ENCODE measurements at places on chromosomes 16 and 17.
A peak's percentile ranks its signal among the peaks of the same experiment; 100 is the strongest.

DNA sequence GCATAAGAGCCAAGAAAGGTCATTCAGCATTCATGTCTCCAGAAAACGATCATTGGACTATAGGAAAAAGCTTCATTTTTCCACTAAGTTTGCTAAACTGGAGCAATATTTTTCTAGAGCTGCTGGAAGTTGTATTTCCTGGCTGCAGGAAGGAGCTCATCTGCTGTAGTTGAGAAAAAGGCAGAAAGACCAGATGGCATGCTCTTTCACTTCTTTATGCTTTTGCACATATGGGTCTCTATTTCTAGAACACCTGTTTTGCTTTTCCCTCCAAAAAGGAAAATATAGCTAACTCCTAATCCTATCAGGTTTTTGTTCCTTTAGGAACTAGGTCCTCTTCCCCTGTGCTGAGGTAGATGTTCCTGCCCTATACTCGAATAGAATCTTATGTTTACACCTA lies 61.9 kb upstream of the HLF start:
- DNase-seq, result no peak

- DNase-seq, result no peak
Measured at GRCh38 chr16:606656-607307, 16.9 kb downstream of the RAB40C start.

DNA sequence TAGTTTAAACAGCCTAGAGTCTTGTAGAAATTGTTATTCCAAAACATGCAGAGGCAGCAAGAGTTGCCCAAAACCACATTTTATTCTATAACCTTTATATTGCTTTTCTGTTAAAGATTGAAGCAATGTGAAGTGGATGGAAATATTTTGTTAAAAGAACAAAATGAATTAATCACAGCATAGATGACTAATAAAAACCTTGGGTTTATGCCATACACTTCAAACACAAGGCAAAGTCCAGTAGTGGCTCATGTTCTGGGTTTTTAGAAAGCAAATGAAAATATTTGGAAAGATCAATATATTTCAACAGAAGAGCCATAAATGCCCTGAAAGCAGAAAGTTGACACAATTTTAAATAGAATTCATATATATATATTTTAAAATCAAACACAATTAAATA lies 36.7 kb upstream of the ULK2 start:
- no peak for DNase-seq

GRCh38 chr16:13238182-13238581 lies 336.8 kb downstream of the SHISA9 start:
- no peak for DNase-seq

GRCh38 chr17:43219746-43220380 lies 8.2 kb downstream of the TMEM106A start:
- no peak for DNase-seq

- no peak for DNase-seq
Measured at GRCh38 chr17:41494524-41494923, 4.8 kb upstream of the KRT36 start.

- no peak for DNase-seq
Measured at GRCh38 chr17:49035470-49036269, 38.5 kb downstream of the IGF2BP1 start.

GRCh38 chr16:50669741-50670140 lies 11.4 kb downstream of the SNX20 start:
- DNase-seq, result no peak

DNA sequence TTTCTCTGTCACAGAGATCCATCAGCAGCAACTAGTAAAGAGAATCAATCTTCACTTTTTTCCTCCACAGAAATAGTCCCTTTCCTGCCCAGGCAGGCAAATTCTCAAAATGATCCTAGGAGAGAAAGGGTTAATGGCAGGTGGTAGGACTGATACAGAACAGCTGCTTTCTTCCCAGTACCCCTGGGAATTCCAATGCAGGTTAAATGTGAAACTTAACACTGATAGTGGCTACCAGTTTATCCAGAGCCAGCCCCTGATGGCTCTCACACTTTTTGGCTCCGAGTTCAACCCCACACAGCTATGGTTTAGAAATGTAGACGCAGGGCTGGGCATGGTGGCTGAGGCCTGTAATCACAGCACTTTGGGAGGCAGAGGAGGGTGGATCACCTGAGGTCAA lies 22.2 kb downstream of the MARVELD3 start:
- no peak for DNase-seq

- no peak for DNase-seq
Measured at GRCh38 chr17:42889809-42890208, 10.8 kb upstream of the G6PC1 start.

GRCh38 chr16:13439766-13440165 lies 480.2 kb upstream of the ERCC4 start:
- DNase-seq, result no peak

DNA sequence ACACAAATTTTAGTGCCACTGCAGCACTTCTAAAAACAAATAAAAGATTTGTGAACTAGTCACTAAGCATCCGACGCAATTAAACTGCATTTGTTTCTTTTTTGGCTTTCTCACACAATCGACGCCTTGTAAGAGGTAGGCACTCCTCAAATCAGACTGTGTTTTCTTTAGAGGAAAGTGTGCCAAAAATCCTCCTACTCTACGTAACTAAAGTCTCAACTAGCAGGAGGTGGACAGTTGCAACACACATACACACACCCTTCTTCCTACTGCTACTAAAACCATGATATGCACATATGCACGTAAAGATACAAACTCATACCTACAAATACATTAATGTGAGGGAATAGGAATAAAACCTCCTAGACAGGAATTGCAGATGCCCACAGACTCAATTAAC lies 844.7 kb upstream of the SOX9 start:
- no peak for DNase-seq

- no peak for DNase-seq
Measured at GRCh38 chr17:63772801-63773271, 561 bp downstream of the CCDC47 start.

DNA sequence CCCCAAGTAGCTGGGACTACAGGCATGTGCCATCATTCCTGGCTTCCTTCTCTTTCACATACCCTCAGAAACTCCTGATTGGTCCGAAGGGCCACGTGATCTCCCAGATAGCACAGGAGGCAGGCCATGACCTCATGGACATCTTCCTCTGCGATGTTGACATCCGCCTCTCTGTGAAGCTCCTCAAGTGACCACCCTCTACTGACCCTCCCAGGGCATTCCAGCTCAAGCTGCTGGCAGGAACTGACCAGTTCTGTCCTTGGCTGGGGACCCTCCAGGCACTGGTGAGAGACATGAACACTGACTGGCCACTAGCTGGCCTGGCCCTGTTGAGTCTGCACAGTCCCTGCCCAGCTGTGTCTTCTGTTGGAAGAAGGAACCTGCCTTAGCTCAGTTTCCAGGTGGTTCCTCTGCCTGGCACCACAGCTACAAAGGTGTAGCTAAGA lies 5.6 kb downstream of the ERAL1 start:
- DNase-seq, result no peak

DNA sequence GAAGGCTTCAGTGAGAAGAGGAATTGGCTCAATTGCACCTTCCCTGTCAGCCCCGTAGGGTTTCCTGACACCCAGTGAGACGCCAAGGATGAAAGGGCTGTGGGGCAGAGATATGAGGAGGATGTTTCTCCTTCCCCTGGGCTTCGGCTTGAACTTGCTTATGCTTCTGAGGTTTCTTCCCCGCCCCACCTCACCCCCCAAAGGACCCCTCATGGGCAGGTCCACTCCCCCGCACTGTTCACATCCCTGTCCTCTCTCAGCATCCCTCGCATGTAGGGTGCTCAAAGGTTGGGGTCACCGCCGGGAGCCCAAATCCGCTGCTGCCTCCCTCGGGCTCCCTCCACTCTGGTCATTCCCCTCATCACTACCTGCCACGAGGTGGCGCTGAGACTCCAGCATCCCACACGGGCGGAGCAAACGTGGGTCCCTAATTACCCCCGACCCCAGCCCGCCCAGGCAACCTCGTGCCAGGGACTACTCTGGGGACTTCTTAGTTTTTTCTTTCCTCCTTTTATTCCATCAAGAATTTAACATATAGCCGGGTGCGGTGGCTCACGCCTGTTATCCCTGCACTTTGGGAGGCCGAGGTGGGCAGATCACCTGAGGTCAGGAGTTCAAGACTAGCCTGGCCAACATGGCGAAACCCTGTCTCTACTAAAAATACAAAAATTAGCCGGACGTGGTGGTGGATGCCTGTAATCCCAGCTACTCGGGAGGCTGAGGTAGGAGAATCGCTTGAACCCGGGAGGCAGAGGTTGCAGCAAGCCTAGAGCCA lies 3.3 kb upstream of the TRARG1 start:
- DNase-seq, result peak; percentile 57

GRCh38 chr17:3528880-3529511 lies 28.6 kb downstream of the TRPV3 start:
- no peak for DNase-seq

DNA sequence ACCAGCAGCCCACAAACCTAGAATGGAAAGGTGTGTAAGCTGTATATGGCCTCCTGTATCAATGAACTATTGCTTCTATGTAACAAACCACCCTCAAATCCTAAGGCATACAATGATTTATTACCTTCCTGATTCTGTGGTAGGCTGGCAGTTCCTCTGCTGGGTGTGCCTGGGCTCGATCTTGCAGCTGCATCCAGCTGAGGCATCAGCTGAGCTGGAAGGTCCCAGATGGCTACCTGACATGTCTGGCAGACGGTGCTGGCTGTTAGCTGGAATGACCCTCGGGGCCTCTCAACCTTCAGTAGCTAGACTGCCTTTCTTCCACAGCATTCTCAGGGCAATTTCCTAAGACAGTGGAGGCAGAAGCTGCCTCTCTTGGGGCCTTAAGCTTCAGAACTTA lies 152.7 kb downstream of the RAB11FIP4 start:
- DNase-seq, result no peak

GRCh38 chr16:81917375-81917774 lies 93.9 kb downstream of the SDR42E1 start:
- no peak for DNase-seq

- no peak for DNase-seq
Measured at GRCh38 chr17:61155590-61156237, 243.9 kb upstream of the TBX2 start.

DNA sequence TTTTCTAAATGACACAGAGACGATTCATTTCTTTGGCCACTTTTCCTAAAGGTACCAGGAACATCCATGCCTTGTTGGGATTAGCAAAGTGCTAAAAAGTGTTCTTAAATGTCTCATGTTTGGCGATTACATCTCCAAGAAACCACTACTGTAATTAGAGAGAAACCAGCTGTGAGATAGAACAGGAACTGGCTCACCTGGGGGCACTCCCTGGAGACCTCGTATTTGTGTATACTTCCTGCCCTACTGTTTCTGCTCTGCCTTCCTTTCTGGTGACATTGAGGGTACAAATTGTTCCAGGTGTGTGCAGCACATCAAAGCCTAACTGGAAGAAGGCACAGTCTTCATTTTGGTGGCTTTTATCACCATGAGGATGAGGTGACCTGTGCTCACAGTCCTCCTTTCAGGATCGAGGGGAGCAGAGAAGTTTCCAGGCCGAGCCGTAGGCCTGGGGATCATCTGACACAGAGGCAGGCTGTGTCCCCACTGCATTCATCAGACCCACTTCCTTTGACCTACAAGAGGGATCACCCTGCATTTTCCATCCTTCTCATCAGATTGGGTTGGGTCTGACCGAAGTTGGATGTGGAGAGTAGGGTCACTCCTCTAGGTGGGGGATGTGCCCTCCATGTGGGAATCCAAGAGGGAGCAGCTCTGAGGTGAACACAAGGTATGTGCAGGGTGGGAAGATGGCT lies 23.7 kb downstream of the CCL4 start:
- DNase-seq, result no peak

DNA sequence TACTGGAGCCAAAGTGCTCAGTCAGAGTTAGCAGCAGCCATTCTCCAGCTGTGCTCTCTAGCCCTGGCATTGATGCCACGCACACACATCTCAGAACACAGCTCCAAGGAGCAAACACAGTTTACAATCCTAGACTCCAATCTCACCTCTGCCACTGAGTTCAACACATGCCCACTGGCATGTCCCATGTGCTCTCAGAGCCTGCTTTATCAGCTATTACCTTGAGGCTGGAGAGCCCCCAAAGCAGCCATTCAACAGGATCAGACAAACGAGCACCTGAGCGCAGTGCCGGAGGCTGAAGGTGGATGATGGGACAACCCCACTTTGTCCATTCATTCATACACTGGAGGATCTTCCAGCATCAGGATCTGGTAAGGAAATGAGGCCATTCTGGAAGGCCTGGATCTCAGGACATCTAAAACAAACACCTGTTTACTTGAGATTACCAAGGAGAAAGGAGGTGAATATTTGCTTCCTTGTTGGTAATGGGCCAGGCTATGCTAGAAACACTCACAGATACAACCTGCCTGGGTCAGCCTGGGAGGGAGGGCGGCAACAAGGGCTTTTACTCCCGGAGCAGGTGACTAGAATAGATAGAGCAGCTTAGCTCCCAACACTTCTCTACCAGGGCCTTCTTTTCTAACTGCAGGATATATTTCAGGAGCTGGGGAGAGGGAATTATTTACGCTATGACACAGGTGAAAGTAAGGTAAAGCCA lies 25.4 kb downstream of the RANBP10 start:
- no peak for DNase-seq
